ENCODE measurements at places on chromosomes 5 and 9. TPM values are rescaled to one million over a fixed set of nuclear protein-coding genes. Genes with fewer than 3 reads are reported as not detected.

DOCK8 gene
- total RNA-seq = 5.9 TPM

OR1Q1 gene
- not detected for total RNA-seq

DNA sequence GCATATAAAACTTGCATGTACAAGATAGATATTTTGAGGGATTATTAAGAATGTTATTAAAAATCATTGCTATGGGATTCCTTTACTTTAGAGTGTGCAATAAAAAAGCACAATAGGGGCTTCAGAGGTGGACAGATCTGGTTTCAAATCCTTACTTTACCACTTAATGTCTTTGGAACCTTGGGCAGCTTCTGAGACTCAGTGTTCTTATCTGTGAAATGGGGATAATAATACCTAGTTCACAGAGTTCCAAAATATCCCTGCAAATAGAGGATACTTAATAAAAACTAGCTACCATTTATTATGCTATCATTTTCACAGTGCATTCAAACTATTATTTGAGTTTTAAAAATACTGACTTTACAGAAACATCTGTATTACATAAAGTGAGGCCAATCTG is 23.3 kb upstream of the PANK3 start:
- no peak overlapping the region for H3K27ac ChIP-seq
- peaks cover 4% of the 10 kb centered on the region for H3K4me1 ChIP-seq
- no peak overlapping the region for H3K4me3 ChIP-seq

- no peak overlapping the region for H3K4me3 ChIP-seq
- H3K27me3 ChIP-seq = no peaks in the 10 kb centered on the region
- H3K4me1 ChIP-seq = no peaks in the 10 kb centered on the region
Observed at GRCh38 chr5:2254406-2254805, 371.7 kb upstream of the IRX4 start.

DNA sequence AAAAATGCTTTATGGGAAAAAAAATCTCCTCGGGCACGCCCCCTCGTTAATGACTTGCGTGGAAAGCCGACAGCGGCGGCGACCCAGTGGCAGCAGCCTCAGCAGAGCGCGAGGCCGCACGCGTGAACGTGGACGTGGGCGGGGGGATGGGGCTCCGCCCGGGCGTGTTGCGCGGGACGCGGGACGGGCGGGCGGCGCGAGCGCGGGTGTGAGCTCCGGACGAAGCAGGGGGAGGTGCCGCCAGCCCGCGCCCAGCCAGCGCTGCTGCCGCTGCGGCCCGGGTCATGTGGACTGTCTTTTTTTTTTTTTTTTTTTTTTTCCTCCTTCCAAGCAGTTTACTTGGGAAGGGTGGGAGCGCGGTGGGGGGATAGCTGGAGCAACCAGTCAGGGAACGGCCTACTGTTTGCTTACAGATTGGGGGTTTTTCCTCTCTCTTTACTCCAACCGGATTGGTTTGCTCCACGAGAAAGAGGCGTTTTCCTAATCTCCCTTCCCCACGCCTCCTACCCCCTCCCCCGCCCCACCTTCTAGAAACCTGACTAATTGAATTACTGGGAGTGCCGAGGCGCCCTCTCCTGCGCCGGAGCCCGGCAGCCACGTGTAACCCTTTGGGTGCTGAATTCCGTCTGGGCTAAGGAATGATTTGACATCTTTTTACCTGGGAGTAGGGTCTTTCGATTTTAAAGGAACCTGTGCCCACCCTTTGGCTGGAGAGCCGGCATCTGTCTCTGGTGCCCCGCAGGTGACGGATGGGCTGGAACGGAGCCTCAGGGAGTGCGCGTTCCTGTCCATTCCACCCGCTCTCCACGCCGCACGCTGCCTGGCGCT is 1.7 kb upstream of the EFNA5 start:
- peaks cover 41% of the 10 kb centered on the region for H3K4me1 ChIP-seq
- H3K27ac ChIP-seq = no peak overlapping the region
- DNase-seq = peak; percentile 69
- no peaks in the 10 kb centered on the region for H3K27me3 ChIP-seq
- peak overlapping the region; percentile 31 for H3K4me3 ChIP-seq

GRCh38 chr9:1535051-1535450 is 480.1 kb upstream of the SMARCA2 start:
- DNase-seq = no peak
- no peaks in the 10 kb centered on the region for H3K36me3 ChIP-seq
- H3K27ac ChIP-seq = no peak overlapping the region
- no peaks in the 10 kb centered on the region for H3K27me3 ChIP-seq
- H3K4me3 ChIP-seq = no peak overlapping the region

DNA sequence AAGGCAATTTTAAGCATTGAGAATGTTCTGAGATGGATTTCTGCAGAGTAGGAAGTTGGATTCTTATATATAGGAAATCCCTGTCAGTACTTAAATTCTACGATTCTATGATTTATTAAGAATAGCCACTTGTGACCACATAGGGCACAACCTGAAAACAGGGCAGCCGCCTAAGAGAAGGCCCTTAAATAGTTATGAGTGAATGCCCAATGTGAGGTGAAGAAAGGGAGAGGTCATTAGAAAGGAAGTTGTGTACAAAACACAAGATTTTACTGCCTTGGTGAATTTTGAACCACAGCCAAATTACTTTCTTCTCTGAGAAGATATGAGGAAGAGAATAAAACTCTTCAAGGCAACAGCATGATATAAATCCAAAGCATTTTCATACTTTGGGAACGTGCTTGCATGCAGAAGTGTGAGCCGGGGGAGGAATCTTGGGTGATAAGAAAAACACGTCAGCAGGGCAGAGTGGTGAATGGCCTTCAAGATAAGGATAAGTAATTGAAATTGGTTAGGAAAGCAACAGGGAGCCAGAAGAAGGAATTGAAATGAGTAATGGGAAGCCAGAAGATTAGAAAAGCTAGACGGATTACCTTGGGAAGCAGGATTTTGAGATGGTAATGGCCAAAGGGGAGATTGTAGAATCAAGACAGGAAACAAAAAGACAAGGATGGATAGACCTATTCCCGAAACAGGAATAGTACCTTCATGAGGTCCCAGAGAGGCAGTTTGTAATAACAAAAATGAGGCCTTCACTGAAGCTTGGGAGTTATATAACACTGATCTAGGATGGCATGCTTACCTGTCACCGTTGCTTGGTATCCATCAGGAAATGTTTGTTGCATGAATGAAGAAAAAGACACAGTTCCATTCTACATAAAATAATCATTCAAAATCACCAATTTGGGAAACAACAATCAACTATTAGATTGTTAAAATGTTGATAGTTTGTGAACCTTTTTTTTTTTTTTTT is 244.3 kb downstream of the PDE4D start:
- no peak overlapping the region for H3K27ac ChIP-seq
- H3K4me3 ChIP-seq = no peak overlapping the region
- H3K27me3 ChIP-seq = no peaks in the 10 kb centered on the region
- H3K36me3 ChIP-seq = no peaks in the 10 kb centered on the region
- peaks cover 9% of the 10 kb centered on the region for H3K4me1 ChIP-seq
- DNase-seq = peak; percentile 36

- H3K4me1 ChIP-seq = no peaks in the 10 kb centered on the region
- no peak overlapping the region for H3K4me3 ChIP-seq
- no peak for DNase-seq
- no peaks in the 10 kb centered on the region for H3K27me3 ChIP-seq
- H3K27ac ChIP-seq = no peak overlapping the region
Observed at GRCh38 chr9:77215874-77216273, 38.5 kb downstream of the VPS13A start.

DNA sequence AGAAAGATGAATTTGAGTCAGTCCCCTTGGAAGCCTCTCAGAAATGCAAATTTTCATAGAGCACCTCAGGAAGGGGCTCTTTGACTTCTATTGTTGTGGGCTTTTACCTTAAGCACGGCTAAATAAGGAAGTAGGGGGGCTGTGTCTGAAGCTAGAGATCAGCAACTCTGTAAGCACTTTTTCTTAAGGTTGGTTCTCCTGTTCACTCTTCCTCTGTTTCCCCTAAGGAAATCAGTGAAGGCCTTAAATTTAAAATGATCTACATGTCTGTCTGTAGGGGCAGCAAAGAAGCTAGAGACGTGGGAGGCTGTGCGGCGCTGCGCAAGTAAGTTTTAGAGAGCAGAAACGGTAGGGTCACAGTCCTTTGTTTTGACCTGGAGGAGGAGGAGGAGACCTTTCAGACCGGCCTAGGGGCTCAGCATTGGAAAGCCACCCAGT is 1.2 kb upstream of the CDC14B start:
- H3K4me3 ChIP-seq = no peak overlapping the region
- no peaks in the 10 kb centered on the region for H3K36me3 ChIP-seq
- no peak for DNase-seq
- no peaks in the 10 kb centered on the region for H3K27me3 ChIP-seq
- H3K27ac ChIP-seq = no peak overlapping the region

GRCh38 chr5:170939178-170939577 is 77.4 kb downstream of the RANBP17 start:
- H3K27ac ChIP-seq = no peak overlapping the region
- no peaks in the 10 kb centered on the region for H3K4me1 ChIP-seq
- H3K36me3 ChIP-seq = no peaks in the 10 kb centered on the region
- H3K27me3 ChIP-seq = no peaks in the 10 kb centered on the region
- no peak overlapping the region for H3K4me3 ChIP-seq
- no peak for DNase-seq

GRCh38 chr9:124183772-124184171 is 74.0 kb upstream of the NEK6 start:
- H3K4me3 ChIP-seq = no peak overlapping the region
- peaks cover 3% of the 10 kb centered on the region for H3K4me1 ChIP-seq
- no peaks in the 10 kb centered on the region for H3K27me3 ChIP-seq
- no peaks in the 10 kb centered on the region for H3K36me3 ChIP-seq
- no peak overlapping the region for H3K27ac ChIP-seq

GRCh38 chr9:101795147-101795546 is 56.7 kb upstream of the GRIN3A start:
- no peaks in the 10 kb centered on the region for H3K27me3 ChIP-seq
- no peaks in the 10 kb centered on the region for H3K36me3 ChIP-seq
- DNase-seq = no peak
